ENCODE measurements at places on chromosomes 16 and 17. TPM values are rescaled to one million over a fixed set of nuclear protein-coding genes. Genes with fewer than 3 reads are reported as not detected.

- DNase-seq = no peak
These were observed 37.7 kb upstream of the IRF8 start for GRCh38 chr16:85861095-85861825.

DNA sequence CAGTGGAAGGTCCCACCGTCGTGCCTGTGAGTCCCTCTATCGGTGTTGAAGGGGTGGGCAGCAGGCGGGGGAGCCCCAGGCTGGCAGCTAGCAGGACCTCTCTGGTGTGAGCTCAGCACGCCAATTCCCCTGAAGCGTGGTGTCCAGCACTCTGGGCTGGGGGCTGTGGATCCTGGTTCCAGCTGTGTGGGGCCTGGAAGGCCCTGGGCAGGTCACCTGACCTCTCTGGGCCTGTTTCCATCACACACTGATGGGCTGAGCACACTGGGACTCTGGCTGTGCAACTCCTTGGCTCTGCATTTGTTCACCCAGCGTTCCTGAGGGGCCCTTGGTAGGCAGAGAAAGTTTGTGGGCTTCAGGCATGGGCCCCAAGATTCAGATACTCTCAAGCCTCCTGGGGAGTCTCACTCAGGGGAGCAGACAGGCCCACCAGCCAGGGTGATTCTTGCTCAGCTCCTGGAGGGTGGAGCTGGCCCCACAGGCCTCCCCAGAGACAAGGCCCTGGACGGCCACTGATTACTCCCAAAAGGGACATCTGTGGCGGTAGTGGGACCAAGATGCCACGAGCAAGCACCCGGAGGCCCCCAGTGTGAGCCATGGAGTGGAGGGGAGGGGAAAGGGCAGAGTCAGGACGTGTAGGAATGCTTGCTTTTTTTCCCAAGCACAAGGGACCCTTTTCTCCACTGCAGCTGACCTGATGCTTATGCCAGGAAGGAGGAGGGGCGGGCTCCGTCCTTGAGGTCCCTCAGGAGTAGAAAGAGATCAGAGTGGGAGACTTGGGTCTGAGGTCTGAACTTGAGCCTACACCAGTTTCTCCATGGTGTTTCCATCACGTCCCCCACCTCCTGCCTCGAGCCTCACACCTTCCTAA lies 8.5 kb downstream of the SCGB1C2 start:
- no peak for DNase-seq

GRCh38 chr17:17606416-17607000 lies 15.0 kb upstream of the PEMT start:
- DNase-seq = no peak

- DNase-seq = no peak
These were observed 25.9 kb downstream of the TNRC6A start for GRCh38 chr16:24755201-24755874.

Gene SYNGR3
- polyA plus RNA-seq = 1.2 TPM

Gene SCNN1B
- 11.6 TPM for polyA plus RNA-seq

All from right renal pelvis (tissue), 4 donors.